ENCODE measurements at places on chromosomes 3 and 15.

DNA sequence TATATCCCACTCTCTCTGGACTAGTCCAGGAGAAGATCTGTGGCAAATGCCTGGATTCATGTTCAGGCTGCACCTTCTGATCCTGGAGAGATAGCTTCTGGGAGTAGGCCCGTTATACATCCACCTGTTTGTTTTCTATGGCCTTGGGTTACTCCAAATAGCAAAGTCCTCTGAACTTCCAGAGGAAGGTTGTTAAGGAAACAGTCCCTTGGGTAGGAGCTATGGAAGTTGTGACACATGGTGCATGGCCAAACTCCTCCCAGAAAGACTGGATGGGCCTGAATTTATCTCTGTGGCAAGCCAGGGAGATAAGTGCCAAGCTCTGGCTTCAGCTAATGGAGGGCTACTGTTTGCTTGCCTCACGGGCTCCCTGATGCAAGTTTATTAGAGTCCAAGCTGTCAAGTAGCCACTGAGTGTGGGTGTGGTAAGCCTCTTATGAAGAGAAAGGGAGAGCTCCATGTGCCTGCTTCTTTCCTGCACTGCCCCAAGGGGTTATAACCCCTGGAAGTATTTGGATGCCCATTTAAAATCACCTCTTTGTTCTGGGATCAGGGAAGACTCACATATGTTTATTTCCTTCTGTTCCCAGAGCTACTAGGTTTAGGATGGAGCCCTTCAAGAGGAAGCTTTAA, 328.7 kb upstream of the ATP11B start:
- no peak for DNase-seq

- DNase-seq = no peak
Measured at GRCh38 chr3:46712191-46713049, 5.2 kb downstream of the PRSS50 start.

GRCh38 chr15:64037966-64038365, 8.3 kb downstream of the DAPK2 start:
- DNase-seq = no peak

GRCh38 chr3:15295506-15295905, 36.9 kb downstream of the SH3BP5 start:
- no peak for DNase-seq

DNA sequence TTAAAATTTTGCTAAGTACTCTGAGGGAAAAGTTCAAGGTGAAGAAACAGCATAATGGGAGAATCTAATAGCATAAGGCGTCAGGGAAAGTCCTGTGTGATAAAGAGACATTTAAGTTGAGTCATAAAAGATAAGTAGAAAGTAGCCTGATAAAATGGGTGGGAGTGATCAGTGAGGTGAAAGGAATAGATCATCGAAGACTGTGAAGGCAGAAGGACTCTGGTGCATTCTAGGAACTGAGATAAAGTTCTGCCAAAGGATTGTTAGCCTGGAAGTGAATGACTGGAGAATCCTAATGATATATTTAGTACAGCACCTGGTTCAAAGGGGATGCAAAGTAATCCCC, 149.9 kb downstream of the CFAP20DC start:
- no peak for DNase-seq

DNA sequence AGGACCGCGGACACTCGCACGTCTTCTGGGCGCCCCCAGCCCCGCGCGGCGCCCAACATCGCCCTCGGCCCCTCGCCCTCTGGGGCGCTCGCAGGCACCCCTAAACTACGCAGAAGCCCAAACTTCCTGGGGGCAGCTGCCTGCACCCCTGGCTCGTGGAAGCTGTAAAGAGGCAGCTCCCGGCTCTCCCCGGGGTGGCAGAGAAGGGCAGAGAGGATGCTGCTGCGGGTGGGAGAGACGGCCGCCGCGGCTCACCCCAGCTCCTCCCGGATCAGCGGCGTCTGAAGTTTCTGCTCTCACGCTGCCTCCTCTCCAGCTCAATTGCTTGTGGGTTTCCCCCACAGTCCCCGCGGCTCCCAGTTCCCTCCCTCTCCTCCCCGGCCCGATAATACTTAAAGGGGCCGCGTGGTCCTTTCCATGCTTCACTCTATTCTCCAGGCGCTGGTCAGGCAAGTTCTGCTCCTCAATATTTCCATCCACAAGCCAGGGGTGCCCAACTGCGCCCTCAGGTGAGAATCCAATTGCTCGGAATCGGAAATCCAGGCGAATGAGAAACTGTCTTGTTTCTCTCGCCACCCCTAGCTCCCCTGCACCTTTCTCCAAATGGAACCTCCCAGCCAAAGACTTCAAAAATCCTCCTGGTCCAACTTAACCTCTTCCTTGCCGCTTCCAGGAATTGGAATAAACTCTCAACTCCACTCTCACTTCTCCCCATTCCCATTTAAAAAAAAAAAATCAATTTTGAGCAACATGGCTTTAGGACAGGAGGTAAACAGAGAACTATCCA, 748.5 kb downstream of the ROBO1 start:
- DNase-seq = no peak

DNA sequence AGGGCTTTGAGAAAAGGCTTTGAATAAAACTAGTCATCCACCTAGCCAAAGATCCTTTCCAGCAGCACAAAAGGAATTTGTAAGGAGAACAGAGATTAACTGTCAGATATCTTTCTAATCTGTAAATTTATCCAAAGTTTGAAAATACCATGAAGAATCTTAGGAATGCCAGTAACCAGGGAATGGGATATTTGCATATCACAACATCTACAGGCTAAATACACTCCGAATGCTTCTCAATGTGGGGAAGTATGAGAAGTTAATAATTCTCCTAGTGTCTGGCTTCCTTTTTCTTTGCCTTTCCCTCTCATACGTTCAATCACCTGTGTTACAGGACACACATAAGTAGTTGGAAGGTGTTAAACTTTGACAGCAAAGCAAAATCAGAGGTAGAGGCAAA, 7.8 kb downstream of the ANAPC13 start:
- DNase-seq = no peak

DNA sequence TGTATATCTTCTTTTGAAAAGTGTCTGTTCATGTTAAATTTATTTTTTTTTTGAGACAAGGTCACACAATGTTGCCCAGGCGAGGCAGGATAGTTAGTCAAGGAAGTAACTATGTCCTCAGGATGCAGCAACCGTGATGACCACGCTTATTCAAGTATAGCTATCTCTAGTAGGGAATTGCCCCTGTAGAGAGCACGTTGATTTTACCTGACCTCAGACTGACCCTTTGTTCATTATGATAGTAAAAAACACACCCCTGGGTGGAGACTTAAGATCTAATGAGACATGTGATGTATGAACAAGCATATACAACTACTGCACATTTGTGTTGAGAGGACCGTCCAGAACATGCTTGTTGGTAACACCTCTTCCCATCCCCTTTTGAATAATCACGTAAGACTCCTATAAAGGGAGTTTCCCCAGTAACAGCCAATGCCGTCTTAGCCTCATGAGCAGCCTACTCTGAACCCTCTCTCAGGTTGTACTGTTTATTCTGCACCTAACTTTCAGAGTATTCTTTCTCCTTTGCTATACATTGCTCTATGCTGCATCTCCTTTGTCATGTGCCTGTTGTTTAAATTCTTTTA, 32.9 kb downstream of the ZNF621 start:
- DNase-seq = no peak

DNA sequence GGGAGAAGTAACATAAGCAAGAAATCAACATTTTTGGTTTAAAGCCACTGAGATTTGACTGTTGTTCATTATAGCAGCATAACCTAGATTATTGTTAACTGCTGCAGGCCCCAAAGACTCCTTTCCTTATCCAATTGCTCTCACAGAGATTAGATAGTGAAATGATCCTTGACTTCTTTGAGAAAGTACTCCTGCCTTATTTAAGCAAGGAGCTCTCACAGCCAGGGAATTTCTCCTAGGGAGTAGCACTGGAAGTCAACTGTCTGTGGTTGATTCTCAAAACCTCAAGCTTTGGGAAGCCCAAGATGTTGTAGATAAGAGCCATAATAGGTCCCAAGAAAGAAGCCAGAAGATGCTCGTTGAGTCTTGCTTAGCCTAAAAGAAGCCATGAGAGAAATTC, 151.8 kb upstream of the TSC22D2 start:
- DNase-seq = no peak

GRCh38 chr15:28919201-28919635, 33.4 kb downstream of the APBA2 start:
- no peak for DNase-seq

GRCh38 chr15:28889346-28889745, 3.6 kb downstream of the APBA2 start:
- no peak for DNase-seq

DNA sequence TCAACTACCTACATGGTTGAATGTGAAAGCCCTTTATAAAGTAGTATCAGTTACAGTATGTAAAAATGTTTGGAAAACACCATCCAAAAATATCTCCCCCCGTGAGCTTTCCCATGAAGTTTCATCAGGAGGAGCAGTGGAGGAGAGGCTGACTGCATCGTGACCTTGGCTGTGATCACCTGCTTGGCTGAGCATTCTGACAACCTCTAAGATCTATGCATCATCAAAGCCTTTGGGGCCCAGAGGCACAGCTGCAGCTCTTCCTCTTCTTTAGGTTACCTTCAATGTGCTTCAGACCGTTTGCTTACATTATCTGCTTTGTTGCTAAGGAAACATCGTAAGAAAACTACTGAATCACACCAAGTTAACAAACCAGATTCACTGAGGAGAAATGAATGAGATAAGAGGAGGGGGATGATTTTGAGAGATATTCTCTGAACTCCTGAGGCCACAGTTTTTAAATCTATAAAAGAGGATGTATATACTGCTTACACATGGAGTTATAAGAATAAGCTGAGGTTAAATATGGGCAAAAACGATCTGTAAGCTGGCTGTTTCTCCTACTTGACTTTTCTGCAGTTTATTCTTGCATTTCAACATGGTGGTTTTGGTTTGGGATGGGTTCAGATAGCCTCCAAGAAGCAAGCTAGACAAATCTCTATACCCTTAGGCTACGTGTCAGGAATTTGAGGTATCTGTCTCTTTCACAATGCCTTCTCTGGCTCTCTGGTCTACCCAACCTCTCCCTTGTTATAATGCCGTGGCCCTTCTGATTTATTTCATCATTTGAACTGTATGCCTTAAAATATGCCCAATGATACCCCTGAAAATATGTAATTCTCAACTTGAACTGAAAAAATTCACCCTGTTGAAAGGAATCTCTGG, 4.0 kb downstream of the GCSAM start:
- no peak for DNase-seq

DNA sequence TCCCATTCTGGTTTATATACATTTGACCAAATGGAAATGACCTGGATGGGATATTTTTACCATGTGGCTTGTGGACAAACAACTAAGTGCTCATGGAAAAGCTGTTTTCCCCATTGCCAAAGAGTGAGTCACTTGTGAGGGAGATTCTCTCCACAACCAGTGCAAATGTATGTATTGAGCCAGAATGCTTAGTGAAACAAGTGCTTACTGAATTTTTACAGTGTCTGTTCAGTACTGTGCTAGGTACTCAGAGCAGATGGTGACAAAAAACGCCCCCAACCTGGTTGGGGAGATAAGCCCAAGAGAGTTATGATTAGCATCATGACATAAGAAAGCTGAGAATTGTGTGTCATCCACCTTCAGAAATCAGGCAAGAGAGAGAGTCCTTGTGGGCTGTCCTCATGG, 2.3 kb downstream of the CHP1 start:
- no peak for DNase-seq

- DNase-seq = no peak
Measured at GRCh38 chr3:160184655-160185054, 40.6 kb upstream of the C3orf80 start.

DNA sequence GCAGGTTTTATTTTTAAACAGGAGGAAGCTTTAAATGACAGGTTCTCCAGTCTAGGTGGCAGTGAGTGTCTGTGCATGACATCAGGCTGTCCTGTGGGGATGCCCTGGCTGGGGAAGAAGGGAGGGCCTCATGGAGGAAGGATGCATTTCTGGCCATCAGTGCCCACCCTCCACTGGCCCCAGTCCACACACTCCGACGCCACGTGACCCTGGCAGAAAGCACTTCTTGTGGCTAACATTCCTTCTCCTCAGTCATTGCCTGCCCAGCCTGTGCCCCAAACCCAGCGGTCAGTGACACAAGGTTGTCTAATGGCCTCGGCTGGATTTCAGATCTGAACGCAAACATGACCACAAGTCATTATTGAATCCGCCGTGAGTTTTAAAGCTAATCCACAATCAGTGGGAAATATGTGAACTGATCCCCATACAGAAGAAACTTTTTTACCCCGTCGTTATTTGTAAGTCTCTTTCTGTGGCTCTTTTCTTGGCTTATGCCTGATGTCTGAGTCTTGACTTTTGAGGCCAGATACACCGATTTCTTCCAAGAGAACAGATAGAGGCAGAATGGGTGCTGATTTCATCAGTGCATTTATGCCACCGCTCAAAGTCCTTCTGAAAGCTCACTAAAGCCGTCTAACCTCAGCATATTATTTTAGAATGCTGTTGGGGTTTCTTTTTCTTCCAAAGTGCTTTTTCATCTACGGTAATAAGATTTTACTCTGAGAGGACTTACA, 17.3 kb upstream of the LRRK1 start:
- DNase-seq = no peak

Data from esophagus squamous epithelium (tissue), 5 donors.